ENCODE measurements at places on chromosomes 5 and 9. TPM values are rescaled to one million over a fixed set of nuclear protein-coding genes. Genes with fewer than 3 reads are reported as not detected.
A peak's percentile ranks its signal among the peaks of the same experiment; 100 is the strongest.

- no peak for DNase-seq
Observed at GRCh38 chr5:73103870-73104299, 16.5 kb upstream of the TMEM171 start.

PTGER4 gene
- total RNA-seq: 2.1 TPM

- no peak for DNase-seq
Observed at GRCh38 chr5:112355058-112355685, 63.9 kb downstream of the EPB41L4A start.

DNA sequence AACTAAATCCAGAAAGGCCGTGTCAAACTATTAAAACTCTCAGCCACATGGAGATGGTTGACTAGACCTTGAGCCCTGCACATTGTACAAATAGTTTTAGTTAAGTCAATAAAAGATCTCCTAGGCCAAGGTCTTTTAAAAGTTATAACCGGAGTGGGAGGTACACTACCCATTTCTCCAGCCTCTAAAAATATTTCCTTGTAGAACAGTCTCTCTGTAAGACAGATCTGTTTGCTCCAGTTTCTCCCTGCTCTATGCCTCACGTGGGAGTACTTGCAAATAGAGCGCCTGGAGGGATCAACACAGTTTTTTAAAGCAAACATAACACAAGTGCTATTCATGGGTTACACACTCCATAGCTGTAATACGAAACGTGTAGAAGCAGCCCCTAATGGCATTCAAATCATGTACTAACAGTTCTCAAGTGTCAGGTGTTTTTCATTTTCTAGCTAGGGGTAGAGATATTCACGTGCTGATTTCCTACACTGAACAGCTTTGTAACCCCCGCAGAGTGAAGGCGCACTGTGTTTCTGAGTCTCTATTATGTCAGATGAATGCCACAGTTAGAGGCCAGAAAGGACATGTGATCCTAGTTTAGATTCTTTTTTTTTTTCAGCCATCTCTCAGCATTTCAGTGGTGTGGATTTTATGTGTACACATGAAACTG lies 703.4 kb upstream of the GRAMD2B start:
- DNase-seq: no peak

- DNase-seq: no peak
Observed at GRCh38 chr5:172988276-172988675, 4.7 kb downstream of the ATP6V0E1 start.

DNA sequence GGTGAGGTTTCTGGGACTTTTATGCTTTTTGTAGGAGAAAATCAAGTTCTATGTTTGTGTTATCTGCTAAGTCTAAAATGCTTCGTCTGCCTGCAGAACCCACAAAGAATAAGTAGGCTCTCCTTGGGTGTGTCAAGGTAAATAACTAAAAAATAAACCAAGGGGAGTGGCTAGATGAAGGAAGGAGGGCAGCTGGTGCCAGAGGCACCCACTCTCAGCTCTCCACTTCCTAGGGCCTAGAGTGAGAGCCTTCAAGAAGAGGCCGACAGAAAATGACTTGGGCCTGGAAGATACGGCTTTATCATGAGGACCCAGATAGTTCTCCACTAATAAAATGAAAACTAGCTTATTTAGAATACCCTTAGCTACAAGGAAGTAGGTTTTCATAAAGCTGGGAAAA lies 147.4 kb downstream of the CDK5RAP2 start:
- no peak for DNase-seq

DNA sequence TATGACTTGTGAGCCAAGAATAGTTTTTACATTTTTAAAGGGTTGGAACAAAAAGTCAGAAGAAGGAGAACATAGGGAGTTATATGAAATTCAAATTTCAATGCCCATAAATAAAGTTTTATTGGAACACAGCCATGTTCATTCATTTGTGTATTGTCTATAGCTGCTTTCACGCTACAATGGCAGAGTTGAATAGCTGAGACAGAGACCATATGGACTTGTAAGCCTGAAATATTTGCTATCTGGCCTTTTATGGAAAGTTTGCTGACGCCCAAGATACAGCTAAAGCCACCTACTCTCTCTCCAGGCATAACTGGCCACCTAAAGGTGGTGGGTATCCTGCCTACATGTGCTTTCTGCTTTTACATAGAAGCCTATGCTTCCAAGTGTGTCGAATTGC lies 10.9 kb downstream of the DAB2IP start:
- no peak for DNase-seq

PCDHGB1 gene
- 1.3 TPM for total RNA-seq

GRCh38 chr9:83034587-83034986 lies 28.4 kb downstream of the RASEF start:
- DNase-seq: no peak

PLEKHG4B gene
- total RNA-seq: not detected

GRCh38 chr5:59660737-59661136 lies 232.8 kb downstream of the PDE4D start:
- DNase-seq: no peak

DNA sequence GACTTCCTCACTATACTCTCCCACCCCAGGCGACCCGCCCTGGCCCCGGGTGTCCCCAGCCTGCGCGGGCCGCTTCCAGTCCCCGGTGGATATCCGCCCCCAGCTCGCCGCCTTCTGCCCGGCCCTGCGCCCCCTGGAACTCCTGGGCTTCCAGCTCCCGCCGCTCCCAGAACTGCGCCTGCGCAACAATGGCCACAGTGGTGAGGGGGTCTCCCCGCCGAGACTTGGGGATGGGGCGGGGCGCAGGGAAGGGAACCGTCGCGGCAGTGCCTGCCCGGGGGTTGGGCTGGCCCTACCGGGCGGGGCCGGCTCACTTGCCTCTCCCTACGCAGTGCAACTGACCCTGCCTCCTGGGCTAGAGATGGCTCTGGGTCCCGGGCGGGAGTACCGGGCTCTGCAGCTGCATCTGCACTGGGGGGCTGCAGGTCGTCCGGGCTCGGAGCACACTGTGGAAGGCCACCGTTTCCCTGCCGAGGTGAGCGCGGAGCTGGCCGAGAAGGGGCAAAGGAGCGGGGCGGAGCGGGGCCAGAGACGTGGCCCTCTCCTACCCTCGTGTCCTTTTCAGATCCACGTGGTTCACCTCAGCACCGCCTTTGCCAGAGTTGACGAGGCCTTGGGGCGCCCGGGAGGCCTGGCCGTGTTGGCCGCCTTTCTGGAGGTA lies 2.1 kb downstream of the CA9 start:
- DNase-seq: no peak

DNA sequence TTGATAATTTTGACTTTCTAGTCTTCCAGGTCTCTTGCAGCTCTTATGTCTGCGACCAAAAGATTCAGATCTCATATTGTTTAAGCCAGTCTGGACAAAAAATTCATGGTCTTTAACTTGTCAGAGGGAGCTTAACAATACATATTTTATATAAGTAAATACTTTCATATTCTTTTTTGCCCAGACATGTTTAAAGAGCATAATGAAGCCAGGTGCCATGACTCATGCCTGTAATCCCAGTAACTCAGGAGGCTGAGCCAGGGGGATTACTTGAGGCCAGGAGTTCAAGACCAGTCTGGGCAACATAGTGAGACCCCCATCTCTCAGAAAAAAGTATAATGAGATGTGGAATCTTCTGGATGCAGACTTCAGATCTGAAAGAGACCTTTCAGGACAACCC lies 69.8 kb downstream of the JMY start:
- no peak for DNase-seq

- no peak for DNase-seq
Observed at GRCh38 chr9:133784731-133785561, 46.8 kb upstream of the SARDH start.

- DNase-seq: no peak
Observed at GRCh38 chr9:95813923-95814322, 61.6 kb upstream of the ERCC6L2 start.

DNA sequence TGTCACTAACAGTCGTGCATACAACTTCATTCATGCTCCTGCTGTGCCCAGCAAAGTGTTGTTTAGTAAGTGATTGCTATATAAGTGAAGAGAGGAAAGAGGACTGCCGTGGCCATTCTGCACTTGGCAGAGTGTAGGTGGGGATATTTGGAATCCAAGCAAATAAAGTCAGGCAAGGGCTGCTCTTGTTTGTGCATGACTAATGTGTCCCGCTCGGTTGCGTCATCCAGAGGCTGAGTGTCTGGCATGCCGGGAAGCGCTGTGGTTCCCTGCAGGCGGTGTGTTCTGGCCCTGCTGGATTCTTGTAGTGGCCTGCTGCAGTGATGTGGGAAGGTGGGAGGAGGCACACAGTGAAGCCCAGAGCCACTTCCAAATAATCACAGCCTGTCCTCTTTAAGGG lies 136.9 kb upstream of the ANKH start:
- DNase-seq: peak; percentile 99

- no peak for DNase-seq
Observed at GRCh38 chr5:140118302-140118936, 4.5 kb downstream of the PURA start.

TPRN gene
- 6.2 TPM for total RNA-seq

AIF1L gene
- total RNA-seq: 24.1 TPM

SETD9 gene
- total RNA-seq: 22.5 TPM

DNA sequence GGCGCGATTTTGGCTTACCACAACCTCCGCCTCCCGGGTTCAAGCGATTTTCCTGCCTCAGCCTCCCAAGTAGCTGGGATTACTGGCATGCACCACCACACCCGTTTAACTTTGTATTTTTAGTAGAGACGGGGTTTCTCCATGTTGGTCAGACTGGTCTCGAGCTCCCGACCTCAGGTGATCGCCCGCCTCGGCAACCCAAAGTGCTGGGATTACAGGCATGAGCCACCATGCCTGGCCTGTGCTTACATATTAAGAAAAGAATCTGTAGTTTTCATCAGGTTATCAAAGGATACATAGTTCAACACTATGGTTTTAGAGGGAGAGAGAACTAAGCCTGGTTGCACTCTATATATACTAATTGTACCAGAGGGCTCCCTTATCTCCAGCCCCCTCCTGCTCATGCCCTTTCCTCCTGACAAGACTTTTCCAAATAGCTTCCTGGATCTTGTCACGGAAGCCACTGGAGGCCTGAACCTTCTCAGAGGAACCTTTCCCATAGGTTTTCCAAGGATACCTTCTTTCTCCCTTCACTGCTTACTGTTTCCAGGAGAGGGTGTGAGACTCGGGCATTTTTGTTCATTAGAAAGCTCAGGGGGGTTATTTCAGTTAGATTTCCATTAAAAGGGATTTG lies 53.1 kb downstream of the SLC44A1 start:
- DNase-seq: no peak

- DNase-seq: peak; percentile 54
Observed at GRCh38 chr5:15823398-15823797, 323.4 kb downstream of the FBXL7 start.

NR5A1 gene
- not detected for total RNA-seq

GRCh38 chr9:100911273-100911672 lies 117.3 kb upstream of the PLPPR1 start:
- DNase-seq: no peak

ZDHHC11B gene
- total RNA-seq: not detected

- DNase-seq: no peak
Observed at GRCh38 chr9:133775951-133776905, 38.1 kb upstream of the SARDH start.

- DNase-seq: no peak
Observed at GRCh38 chr9:20361656-20362570, 260.4 kb downstream of the MLLT3 start.

DNA sequence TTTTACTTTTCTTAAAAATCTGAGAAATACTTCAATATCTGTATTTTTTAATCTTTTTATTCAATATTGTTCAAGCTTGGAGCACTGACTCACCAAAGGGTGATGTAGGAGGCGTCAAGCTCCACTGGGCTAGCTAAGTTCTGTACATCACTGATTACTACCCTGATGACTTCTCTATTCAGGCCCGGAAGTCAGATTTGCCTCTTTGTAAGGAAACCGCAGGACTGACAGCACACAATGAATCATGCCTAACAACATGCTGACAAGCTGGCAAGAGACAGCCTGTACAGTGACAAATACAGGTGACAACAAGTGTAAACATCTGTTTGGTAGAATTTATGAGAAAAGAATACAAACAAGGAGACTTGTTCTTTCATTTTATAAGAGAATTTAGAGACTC lies 627.9 kb upstream of the RORB start:
- peak; percentile 62 for DNase-seq

DNA sequence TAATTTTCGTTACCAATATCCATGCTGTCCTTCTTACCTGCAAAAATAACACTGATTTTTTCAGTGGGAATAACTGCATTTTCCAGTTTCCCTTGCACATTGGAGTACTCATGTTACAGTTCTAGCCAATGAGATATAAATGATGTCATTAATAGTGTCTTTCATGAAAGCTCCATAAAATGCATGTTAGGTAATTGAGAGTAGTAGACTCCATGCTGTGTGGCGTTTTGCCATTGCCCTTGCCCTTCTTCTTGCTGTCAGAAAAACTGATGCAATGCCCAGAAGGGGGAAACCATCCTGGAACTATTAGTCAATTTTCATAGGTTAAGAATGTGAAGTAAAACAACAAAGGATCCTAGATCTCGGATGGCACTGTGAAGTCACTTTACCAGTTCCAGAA lies 1765.3 kb downstream of the EFNA5 start:
- DNase-seq: peak; percentile 49

NIM1K gene
- total RNA-seq: not detected

- DNase-seq: peak; percentile 46
Observed at GRCh38 chr9:112341730-112342129, 8.3 kb upstream of the PTBP3 start.

GRCh38 chr9:90854637-90855175 lies 53.1 kb downstream of the SYK start:
- DNase-seq: no peak

- DNase-seq: no peak
Observed at GRCh38 chr9:2178034-2178734, 163.0 kb downstream of the SMARCA2 start.

- no peak for DNase-seq
Observed at GRCh38 chr5:59143926-59144333, 561.1 kb downstream of the RAB3C start.

DNA sequence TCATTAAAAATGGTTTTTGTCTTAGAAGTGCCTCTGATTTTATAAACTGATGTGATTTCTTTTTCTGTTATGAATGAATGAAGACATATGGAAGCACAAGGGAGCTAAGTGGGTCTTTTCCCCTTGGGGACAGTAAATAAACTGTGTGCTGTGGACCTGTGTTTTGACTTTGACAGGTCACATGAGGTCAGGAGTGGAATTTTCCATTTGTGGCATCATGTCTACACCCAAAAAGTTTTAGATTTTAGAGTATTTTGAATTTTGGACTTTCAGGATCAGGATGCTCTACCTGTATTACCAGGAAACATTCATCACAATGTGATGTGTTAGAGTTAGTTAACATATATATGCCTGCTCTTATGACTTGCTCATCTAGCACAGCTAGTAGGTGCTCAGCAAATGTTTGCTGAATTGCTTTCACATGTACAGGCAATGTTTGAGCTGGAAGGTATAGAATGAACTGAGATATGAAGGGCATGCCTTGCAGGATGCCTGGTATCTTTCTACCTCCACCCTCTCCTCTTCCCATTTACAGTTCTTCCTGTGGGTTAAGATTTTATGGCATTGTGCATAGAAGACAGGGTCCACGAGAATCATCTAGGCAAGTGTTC lies 73.2 kb upstream of the NR3C1 start:
- DNase-seq: no peak

- DNase-seq: no peak
Observed at GRCh38 chr9:6600426-6600825, 45.1 kb downstream of the GLDC start.

SLC4A9 gene
- total RNA-seq: not detected
